ENCODE measurements at places on chromosomes 16 and 17.

- no peak overlapping the region for H3K4me3 ChIP-seq
- H3K4me1 ChIP-seq: peaks cover 2% of the 10 kb centered on the region
- H3K27ac ChIP-seq: no peak overlapping the region
Observed at GRCh38 chr17:73956595-73957465, 246.6 kb upstream of the RPL38 start.

- no peak overlapping the region for H3K27ac ChIP-seq
- H3K4me3 ChIP-seq: no peak overlapping the region
- peaks cover 18% of the 10 kb centered on the region for H3K4me1 ChIP-seq
- DNase-seq: no peak
Observed at GRCh38 chr16:27460213-27460612, 58.2 kb downstream of the IL21R start.

DNA sequence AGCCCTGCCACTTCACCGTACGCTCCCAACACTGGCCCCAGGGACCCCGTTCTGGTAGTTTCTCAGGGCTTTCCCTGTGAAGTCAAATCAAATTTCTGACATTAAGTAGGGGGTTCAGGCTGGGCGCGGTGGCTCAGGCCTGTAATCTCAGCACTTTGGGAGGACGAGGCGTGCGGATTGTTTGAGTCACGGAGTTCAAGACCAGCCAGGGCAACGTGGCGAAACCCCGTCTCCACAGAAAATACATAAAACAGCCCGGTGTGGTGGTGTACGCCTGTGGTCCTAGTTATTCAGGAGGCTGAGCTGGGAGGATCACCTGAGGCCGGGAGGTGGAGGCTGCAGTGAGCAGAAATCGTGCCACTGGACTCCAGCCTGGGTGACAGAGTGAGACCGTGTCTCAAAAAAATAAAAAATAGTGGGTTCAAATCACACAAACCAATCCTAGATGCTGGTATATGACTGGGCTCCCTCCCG is 632 bp downstream of the CYBC1 start:
- H3K27me3 ChIP-seq: no peaks in the 10 kb centered on the region
- DNase-seq: no peak
- H3K36me3 ChIP-seq: peaks cover 21% of the 10 kb centered on the region
- peaks cover 37% of the 10 kb centered on the region for H3K4me1 ChIP-seq
- H3K4me3 ChIP-seq: peak overlapping the region; percentile 97

DNA sequence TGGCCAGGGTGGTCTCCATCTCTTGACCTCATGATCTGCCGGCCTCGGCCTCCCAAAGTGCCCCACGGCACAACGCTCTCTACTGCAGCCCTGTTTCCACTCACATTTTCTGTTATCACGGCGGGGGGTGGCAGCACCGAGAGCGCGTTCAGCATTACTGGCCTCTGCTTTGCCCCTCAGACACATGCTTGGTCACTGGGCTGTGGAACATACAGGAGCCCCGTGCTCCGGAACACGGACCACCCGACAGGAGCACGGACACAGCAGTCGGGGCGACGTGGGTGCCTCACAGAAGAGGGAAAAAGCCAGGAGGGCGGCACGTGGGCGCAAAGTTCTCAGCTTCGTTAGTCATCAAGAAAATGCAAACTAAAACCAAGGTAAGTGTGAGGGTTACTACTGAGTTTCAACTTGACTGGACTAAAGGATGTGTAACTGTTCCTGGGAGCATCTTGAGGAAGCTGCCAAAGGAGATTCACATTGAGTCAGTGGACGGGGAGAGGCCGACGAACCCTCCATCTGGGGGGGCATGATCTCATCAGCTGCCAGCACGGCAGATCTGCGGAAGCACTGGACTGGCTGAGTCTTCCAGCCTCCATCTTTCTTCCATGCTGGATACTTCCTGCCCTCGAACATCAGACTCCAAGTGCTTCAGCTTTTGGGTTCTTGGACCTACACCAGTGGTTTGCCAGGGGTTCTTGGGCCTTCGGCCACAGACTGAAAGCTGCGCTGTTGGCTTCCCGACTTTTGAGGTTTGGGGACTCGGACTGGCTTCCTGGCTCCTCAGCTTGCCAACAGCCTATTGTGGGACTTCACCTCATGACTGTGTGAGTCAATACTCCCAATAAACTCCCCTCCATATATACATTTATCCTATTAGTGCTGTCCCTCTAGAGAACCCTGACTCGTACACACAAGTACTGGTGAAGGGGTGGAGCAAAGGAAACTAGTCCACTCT is 106.8 kb downstream of the ZNF778 start:
- no peaks in the 10 kb centered on the region for H3K27me3 ChIP-seq
- peaks cover 34% of the 10 kb centered on the region for H3K36me3 ChIP-seq
- no peak for DNase-seq
- H3K4me1 ChIP-seq: peaks cover 94% of the 10 kb centered on the region

DNA sequence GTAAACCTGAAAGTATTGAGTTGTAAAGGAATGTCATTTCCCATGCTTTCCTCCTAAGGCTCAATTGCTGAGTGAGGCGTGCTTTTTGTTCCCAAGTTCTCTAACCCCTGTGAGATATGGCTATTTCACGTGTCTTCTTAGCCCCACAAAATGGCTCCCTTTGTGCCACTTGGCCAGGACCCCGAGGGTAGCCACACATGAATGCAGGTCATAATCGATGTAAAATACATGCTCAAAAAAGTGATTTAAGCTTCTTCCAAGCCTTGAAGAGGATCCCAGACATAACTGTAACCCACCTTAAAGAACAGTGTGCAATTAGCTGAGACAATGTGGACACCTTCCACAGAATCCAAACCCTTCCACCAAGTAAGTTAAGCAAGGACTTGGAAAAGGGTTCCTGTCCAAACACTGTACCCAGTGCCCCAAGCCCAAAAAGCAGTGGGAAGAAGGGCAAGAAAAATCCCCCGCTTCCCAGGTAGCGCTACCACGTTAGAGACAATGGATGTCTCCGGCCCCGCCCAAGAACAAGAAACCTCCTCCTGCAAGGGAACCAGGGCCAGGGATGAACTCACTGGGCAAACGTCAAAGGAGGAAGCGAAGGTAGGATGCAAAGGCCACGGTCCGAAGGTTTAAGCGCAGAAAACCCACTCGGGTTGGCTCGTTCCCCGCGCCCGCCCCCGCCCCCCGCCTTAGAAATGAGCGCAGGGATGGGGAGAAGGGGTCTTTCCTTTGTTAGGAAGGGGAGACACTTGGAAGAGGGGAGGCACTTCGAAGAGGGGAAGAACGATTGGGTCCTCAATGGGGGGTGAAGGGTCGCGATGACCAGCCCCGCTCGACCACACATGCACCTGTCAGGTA is 1.2 kb downstream of the JPT1 start:
- DNase-seq: no peak
- peak overlapping the region; percentile 92 for H3K4me3 ChIP-seq
- H3K27me3 ChIP-seq: no peaks in the 10 kb centered on the region
- peak overlapping the region; percentile 93 for H3K27ac ChIP-seq

- H3K4me3 ChIP-seq: no peak overlapping the region
- H3K4me1 ChIP-seq: peaks cover 18% of the 10 kb centered on the region
- H3K36me3 ChIP-seq: peaks cover 25% of the 10 kb centered on the region
- H3K27ac ChIP-seq: no peak overlapping the region
- no peaks in the 10 kb centered on the region for H3K27me3 ChIP-seq
Observed at GRCh38 chr17:40524243-40524965, 23.0 kb upstream of the TNS4 start.

- no peak overlapping the region for H3K4me3 ChIP-seq
- DNase-seq: no peak
- no peak overlapping the region for H3K27ac ChIP-seq
- no peaks in the 10 kb centered on the region for H3K4me1 ChIP-seq
- no peaks in the 10 kb centered on the region for H3K36me3 ChIP-seq
- peaks cover 48% of the 10 kb centered on the region for H3K27me3 ChIP-seq
Observed at GRCh38 chr17:43662413-43663141, 855 bp upstream of the MEOX1 start.

DNA sequence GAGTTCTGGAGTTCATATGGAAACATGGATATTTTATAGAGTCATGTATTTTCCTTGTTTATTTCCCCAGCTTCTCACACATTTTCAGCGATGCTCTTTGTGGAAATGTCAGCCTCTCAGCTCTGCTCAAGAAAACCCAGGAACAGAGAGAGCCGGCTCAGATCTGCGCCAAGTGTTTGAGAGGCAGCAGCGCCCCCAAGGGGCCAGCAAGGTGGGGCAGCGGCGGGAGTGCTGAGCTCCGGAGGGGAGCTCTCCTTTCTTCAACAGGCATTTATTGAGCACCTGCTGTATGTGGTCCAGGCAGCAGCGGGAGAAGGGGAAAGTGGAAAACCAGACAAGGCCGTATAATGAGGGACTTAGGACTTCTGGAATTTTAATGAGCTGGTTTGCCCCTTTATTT is 421.1 kb upstream of the C16orf82 start:
- no peak overlapping the region for H3K4me3 ChIP-seq
- H3K27me3 ChIP-seq: peaks cover 9% of the 10 kb centered on the region
- H3K4me1 ChIP-seq: no peaks in the 10 kb centered on the region
- no peak for DNase-seq

- H3K27ac ChIP-seq: no peak overlapping the region
- H3K36me3 ChIP-seq: peaks cover 2% of the 10 kb centered on the region
- H3K27me3 ChIP-seq: no peaks in the 10 kb centered on the region
- no peak overlapping the region for H3K4me3 ChIP-seq
- H3K4me1 ChIP-seq: no peaks in the 10 kb centered on the region
- no peak for DNase-seq
Observed at GRCh38 chr16:78390508-78391324, 291.3 kb downstream of the WWOX start.

DNA sequence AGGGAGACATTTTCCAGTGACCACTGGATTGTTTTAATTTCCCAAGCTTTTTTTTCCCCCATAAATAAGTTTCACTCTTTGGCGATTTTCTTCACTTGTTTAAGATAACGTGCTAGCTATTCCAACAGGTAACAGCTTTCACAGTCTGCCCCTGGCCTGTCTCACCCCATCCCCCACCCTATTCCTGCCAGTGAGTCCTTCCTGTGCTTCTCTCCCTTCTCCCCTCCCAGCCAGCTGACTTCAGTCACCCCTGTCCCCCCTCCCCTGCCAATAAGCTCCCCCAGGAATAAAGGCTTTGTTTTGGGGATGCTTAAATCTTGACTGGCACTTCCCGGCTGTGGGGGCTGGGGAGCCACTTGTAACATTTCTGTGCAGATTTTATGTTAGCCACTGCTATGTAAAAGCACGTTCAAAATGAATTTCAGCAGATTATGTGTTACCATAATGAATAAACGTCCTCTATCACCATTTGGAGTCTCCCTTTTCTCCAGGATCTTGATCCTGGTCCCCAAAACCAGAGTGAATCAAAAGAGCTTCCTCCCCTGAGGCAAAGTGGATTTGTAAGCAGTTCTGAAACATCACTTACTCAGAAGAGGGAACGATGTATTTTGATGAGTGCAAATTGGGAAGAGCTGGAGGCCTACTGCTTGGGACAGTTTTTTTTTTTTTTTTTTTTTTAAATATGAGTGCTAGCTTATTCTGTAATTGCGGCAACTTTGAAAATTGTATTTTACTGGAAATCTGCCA is 58.2 kb downstream of the IGF2BP1 start:
- H3K36me3 ChIP-seq: no peaks in the 10 kb centered on the region
- no peak for DNase-seq
- no peak overlapping the region for H3K4me3 ChIP-seq
- no peaks in the 10 kb centered on the region for H3K4me1 ChIP-seq
- no peak overlapping the region for H3K27ac ChIP-seq

DNA sequence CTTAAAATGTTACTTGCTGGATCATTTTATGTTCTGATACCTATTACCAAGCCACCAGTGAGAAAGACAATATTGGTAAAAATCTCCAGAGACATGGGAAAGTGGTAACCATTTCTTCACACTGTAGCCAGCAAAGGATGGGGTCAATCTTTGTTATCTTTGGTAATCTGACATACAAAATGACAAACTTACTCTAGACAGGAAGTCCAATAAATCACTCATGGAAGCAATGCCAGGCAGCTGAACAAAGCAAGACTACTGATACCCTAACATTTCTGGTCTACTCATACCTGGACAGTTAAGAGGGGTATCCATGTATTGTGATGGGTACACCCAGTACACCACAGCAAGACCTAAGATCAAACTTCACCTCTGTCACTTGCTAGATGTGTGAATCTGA is 19.0 kb downstream of the GRB2 start:
- peaks cover 36% of the 10 kb centered on the region for H3K36me3 ChIP-seq
- H3K27ac ChIP-seq: no peak overlapping the region
- DNase-seq: no peak
- H3K27me3 ChIP-seq: no peaks in the 10 kb centered on the region

- no peaks in the 10 kb centered on the region for H3K27me3 ChIP-seq
- no peak for DNase-seq
- H3K27ac ChIP-seq: no peak overlapping the region
- H3K4me1 ChIP-seq: no peaks in the 10 kb centered on the region
- no peak overlapping the region for H3K4me3 ChIP-seq
Observed at GRCh38 chr17:11739848-11740247, 141.6 kb downstream of the DNAH9 start.

DNA sequence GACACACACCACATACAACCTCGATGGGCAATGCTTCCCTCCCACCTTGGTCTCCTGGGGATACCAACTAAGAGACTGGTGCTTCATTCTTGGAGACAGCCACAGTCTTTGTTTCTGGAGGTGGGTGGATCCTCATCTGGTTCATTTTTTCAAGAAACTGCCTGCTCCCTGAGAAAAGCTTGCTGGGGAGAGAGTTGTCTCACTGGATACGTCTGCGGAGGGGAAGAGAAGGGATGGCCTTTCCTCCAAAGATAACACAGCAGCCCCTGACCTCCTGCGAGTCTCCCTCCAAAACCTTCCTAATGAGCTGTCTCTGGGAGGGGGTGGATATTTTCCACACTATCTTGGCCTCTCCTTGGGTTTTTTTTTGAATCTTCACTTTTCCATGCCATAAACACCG is 221.2 kb downstream of the SOX9 start:
- no peak for DNase-seq
- H3K27ac ChIP-seq: no peak overlapping the region
- no peak overlapping the region for H3K4me3 ChIP-seq
- H3K27me3 ChIP-seq: peaks cover 8% of the 10 kb centered on the region
- no peaks in the 10 kb centered on the region for H3K36me3 ChIP-seq

DNA sequence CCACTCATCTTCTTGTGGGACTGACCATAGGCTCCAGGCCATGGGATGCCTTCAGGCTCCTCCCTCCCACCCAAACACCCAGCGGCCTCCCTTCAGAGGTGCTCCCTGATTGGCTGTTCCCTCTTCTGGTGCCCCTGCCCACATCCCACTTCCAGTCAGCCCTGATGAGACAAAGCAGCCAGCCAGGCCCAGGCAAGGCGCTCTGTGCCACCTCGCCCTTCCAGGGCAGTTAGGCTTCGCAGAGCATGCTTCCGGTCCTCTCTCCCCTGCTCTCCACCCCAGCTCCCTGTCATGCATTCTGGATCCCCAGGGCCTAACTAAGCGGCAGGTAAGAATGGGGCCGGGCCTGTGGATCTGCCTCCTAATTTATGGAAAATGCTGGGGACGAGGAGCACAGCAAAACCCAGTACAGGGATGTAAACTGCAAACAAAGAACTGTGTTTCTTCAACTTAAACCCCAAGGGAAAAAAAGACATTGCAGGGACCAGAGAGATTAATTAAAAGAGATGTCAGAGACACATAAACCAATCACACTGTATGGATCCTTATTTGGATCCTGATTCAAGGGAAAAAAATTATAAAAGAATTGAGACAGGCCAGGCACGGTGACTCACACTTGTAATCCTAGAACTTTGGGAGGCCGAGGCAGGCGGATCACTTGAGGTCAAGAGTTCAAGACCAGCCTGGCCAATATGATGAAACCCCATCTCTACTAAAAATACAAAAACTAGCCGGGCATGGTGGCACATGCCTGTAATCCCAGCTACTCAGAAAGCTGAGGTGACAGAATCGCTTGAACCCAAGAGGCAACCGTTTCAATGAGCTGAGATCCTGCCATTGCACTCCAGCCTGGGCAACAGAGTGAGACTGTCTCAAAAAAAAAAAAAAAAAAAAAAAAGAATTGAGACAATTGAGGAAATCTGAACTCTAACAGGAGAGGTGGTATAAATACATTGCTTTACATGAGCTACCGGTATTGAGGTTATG is 26.0 kb downstream of the ZDHHC7 start:
- no peak overlapping the region for H3K27ac ChIP-seq
- no peaks in the 10 kb centered on the region for H3K27me3 ChIP-seq
- DNase-seq: no peak
- peaks cover 62% of the 10 kb centered on the region for H3K36me3 ChIP-seq

All from stimulated activated naive B cell treated with anti-CD40 and anti-IgM and Interleukin-4, amounts not matched to agents 10 μg/mL and 1 μg/mL and 100 μg/mL, for 72 hours (primary cell).